Pons (tissue), 1 donor: ENCODE measurements at places on chromosomes 5 and 9.

GRCh38 chr5:88583471-88583870, 299.5 kb downstream of the MEF2C start:
- DNase-seq, result no peak

DNA sequence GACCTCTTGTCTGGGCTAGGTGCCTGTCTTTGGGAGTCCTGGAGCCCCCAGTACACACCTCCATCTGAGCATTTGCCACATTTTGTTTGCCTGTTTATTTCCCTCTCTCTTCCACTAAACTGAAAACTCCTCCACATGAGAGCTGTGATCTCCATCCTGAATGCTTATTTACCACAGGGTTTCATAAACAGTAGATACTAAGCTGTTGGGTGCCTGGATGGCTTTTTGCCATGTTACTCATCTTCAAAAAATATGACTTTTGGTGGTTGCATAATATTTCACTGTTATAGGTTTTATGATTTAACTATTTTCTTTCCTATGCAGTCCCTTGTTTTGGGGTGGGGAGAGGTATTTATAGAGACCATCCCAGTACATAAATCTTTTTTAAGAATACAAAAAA, 99.6 kb downstream of the APBA1 start:
- DNase-seq, result no peak

GRCh38 chr5:132221781-132222648, 5.6 kb downstream of the P4HA2 start:
- DNase-seq, result peak; percentile 42

- DNase-seq, result no peak
These were observed at the start of gene TXNDC8 for GRCh38 chr9:110337727-110338126. Gene TXNDC8, minus strand, starts transcription at chr9:110337863.

DNA sequence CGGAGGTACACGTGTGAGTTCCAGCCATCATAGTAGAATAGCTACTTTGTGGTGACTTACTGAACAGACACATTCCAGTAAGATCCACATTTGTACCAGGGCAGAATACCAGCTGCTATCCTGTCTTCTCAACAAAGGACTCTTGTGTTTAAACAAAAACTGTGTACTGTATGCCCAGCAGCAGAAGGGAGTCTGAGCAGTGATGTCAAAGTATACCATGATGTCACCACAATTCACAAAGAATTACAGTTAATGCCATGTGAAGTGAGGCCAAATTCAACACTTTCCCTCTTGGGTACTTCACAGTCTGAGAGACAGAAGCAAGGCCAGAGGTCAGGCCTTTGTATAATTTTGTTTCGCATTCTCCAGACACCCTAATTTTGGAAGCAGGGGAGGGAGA, 137.0 kb downstream of the ADAMTSL1 start:
- peak; percentile 98 for DNase-seq

DNA sequence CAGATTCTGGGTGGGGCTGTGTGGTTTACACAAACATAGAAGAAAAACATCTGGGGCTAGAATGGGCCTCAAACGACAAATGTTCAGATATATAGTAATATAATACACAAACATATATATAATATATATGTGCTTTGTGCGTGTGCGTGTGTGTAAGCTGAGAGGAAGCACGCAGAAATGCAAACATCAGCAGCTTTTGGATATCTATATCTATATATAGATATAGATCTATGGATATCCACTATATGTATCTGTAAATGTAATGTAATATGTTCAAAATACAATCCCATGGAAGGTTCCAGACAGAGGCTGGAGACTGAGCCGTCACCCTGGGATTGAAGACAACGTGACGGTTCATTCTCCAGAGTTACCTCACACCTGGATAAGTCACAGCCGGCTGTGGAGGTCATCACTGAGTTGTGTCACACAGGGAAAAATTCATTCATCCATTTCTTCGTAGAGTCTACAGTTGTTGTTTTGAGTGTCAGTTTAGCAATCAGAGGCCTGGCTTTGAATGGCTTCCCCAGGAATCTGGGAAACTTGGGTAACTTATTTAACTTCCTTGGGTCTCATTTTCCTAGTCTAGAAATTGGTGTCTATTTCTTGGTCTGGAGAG, 123.0 kb upstream of the CPEB4 start:
- no peak for DNase-seq

DNA sequence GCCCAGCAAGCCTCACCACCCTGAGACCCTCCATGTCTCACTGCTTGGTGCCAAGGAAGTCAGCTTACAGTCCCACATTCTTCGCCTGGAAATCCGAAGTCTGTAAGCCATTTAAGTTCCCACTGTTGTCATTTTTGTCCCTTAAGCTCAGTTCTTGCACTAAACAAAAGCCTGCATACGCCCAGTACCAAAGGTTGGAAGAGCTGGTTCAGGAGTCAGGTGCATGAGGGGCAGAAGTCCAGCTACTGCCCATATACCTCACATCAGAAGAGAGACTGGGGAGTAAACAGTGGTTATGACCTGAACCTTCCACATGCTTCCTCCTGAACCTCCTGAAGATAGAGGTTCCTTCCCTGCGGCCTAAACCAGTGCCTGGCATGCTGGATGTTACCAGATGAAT, 146.0 kb downstream of the FRMD3 start:
- no peak for DNase-seq

GRCh38 chr9:38176251-38176650, 107.2 kb upstream of the SHB start:
- DNase-seq, result no peak

- peak; percentile 43 for DNase-seq
These were observed 191.0 kb downstream of the RAB3C start for GRCh38 chr5:58773744-58774441.

GRCh38 chr9:20353931-20354652, 268.2 kb downstream of the MLLT3 start:
- no peak for DNase-seq

DNA sequence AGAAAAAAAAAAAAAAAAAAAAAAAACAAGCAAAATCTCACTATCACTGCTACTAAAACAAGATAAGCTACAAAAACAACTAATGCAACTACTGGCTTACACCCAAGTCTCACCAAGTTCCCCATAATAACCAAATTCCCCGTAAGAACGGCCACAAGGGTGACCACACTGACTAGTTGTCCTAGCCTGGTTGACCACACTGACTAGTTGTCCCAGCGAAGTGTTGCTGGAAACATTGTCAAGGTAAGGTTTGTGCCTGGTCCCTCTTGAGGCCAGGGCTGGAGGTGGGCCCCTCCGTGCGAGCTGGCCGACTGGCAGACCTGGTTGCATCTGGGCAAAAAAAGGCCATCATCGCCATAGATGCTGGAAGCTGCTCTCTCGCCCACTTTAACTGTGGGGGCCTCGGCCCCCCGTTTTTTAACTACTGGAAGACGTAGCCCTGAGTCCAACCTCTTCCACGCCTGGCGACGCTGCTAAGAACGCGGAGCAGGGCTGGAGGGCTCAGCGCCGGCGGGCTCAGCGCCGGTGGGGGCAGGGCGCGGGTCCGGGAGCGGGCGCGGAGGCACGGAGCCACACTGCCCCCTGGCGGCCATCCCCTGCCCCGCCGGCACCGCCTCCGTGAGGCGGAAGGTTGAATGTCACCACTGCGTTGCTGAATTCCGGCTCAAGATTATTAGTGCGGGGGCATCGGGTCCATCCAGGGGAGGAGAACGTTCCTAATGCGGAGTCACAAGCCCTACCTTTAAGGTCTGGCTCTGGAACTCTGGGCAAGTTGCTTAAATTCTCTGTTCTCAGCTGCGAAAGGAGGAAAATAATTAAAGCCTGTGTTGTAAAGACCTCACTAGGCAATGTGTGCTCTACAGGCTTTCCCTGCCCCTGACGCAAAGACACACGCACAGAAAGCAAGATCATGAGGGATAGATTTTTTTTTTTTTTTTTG, 84.0 kb downstream of the HSD17B3 start:
- peak; percentile 56 for DNase-seq

- DNase-seq, result no peak
These were observed 21.6 kb downstream of the DMRT2 start for GRCh38 chr9:1071730-1072129.

GRCh38 chr5:99973779-99974178, 561.4 kb upstream of the FAM174A start:
- DNase-seq, result no peak

GRCh38 chr9:124352616-124353015, 62.6 kb downstream of the PSMB7 start:
- peak; percentile 68 for DNase-seq

GRCh38 chr5:36694351-36694750, 87.9 kb downstream of the SLC1A3 start:
- no peak for DNase-seq

- no peak for DNase-seq
These were observed 17.2 kb upstream of the QRFP start for GRCh38 chr9:130913599-130914416.

DNA sequence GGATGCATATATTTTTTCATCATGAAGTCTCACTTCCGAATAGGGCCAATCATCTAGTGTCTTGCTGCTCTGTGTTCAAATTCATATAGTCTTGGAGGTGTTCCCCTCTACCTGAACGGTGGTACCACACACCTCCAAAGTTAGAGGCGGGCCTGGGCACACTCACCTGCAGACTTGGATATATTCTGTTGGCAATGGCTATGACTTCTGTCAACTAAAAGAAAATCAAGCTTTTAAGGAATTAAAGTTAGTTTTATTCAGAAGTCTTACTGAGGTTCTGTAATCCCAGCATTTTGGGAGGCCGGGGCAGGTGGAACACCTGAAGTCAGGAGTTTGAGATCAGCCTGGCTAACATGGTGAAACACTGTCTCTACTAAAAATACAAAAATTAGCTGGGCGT, 2.6 kb upstream of the NIPAL4 start:
- DNase-seq, result no peak

- no peak for DNase-seq
These were observed 310.7 kb downstream of the PJA2 start for GRCh38 chr5:109099081-109099480.

DNA sequence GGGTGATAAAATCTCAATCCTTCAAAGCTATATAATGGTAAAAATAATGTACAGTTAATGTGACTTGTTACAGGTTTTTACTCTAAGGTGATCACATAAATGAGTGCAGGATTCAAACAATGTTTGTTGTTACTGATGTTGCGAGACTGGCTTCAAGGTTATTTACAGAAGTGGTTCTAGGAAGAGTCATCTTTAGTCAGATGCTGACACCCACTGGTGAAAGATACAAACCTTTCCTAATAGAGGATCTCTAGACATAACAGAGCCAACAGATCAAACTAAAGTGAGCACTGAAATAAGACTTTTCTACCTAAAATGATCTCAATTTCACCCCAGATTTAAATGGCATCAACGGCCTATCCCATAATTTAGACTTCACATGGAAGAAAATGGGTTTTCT, 20.2 kb downstream of the ARSB start:
- peak; percentile 93 for DNase-seq

GRCh38 chr5:75536147-75536546, 24.5 kb downstream of the POLK start:
- no peak for DNase-seq

DNA sequence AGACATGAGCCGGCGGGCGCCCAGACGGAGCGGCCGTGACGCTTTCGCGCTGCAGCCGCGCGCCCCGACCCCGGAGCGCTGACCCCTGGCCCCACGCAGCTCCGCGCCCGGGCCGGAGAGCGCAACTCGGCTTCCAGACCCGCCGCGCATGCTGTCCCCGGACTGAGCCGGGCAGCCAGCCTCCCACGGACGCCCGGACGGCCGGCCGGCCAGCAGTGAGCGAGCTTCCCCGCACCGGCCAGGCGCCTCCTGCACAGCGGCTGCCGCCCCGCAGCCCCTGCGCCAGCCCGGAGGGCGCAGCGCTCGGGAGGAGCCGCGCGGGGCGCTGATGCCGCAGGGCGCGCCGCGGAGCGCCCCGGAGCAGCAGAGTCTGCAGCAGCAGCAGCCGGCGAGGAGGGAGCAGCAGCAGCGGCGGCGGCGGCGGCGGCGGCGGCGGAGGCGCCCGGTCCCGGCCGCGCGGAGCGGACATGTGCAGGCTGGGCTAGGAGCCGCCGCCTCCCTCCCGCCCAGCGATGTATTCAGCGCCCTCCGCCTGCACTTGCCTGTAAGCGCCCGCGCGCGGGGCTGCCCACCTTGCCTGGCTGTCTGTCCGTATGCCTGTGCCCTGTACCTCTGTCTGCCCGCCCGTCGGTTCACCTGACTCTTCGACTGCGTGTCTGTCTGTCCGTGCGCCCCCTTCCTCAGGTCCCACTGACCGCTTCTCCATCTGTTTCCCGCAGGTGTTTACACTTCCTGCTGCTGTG, 412 bp downstream of the FGF18 start:
- DNase-seq, result no peak

- DNase-seq, result no peak
These were observed 258.3 kb downstream of the HSPA4 start for GRCh38 chr5:133309984-133310621.

- DNase-seq, result no peak
These were observed 494.2 kb upstream of the KLF4 start for GRCh38 chr9:107983762-107984161.

- DNase-seq, result no peak
These were observed 188.7 kb downstream of the FBXL17 start for GRCh38 chr5:108193021-108193795.

DNA sequence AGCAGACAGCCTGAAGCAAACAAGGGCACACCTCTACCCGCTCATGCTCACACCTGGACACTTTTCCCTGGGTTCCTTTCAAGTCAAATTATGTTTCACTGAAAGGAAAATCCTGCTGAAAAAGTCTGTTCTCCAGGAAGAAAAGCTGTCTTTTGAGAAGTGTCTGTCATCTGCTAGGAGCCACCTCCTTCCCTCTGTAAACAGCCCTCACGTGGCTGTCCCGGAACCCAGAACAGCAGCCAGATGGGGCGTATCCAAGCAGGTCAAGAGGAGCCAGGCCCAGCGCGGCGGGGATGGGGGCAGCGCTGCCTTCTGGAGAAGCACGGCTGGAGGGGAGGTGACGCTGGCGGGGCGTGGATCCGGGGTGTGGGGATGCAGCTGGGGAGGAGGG, at the start of gene PNPLA7:
TSS of gene PNPLA7 (minus strand) at position 172 of the 391 bp plus-strand sequence. CDS start 205 bp downstream, outside the sequence.
- DNase-seq, result peak; percentile 89

- no peak for DNase-seq
These were observed 129.7 kb upstream of the OTULINL start for GRCh38 chr5:14451871-14452270.

- no peak for DNase-seq
These were observed at the start of gene C5 for GRCh38 chr9:121050128-121050988. Gene C5, minus strand, starts transcription at chr9:121050275. Its CDS starts 29 bp downstream, at chr9:121050246.

GRCh38 chr5:180137401-180138213, 66.0 kb upstream of the RNF130 start:
- no peak for DNase-seq

- no peak for DNase-seq
These were observed 188.7 kb downstream of the HSPA4 start for GRCh38 chr5:133240425-133241091.
